Caco-2 (cell line): ENCODE measurements at places on chromosomes 11 and 22. TPM values are rescaled to one million over a fixed set of nuclear protein-coding genes. Genes with fewer than 3 reads are reported as not detected.

OR4A16 gene
- not detected in 2 replicates for total RNA-seq

ST13 gene
- 364 and 385 TPM in 2 replicates for total RNA-seq

FAM227A gene
- 0.73 and 2.2 TPM in 2 replicates for total RNA-seq

CASP1 gene
- total RNA-seq, result 0.86 and 1.4 TPM in 2 replicates

LSP1 gene
- total RNA-seq, result 1.5 TPM in 1 of 2 replicates, not detected in the other

FLRT1 gene
- 0.14 and 0.39 TPM in 2 replicates for total RNA-seq

GTF2H1 gene
- 63.0 and 72.0 TPM in 2 replicates for total RNA-seq

- DNase-seq, result peak; percentile 73
These were observed 165.1 kb downstream of the DBX1 start for GRCh38 chr11:19995145-19995544.

DNA sequence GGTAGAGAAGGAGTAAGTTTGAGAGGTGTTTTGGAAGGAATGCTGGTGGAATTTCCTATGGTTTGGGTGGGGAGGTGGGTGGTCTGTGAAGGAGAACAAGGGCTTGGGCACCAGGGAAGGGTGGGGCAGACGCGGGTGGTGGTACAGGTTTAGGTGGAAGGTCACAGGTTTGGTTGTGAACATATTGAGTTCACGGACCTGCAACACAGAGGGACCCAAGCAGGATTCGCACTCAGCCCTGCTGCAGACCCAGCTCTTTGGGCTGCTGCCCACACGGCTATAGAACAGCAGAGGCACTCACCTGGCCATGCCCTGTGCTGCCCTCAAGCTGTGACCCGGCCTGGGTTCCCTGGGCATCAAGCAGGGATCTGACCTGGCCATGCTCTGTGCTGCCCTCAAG lies 33.5 kb upstream of the EMID1 start:
- DNase-seq, result no peak

GRCh38 chr22:26050079-26050478 lies 119.2 kb upstream of the SEZ6L start:
- DNase-seq, result no peak

DNA sequence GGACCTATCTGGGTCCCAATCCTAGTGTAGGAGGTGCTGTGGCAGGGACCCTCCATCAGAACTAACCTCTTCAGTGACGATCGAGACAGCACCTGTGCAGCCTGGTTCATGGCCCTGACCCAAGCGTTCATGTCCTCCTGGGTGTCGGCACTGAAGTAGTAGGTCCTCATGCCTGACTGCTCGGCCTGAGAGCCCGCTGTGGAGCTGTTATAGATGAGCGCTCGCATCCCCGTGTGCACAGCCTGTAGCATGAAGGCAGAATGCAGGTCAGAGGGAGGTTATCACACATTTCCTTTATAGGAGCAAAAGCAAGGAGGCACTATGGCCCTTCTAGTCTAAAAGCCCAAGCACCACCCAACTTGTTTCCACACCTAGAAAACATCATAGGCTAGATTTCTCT lies 103.0 kb downstream of the C11orf58 start:
- DNase-seq, result no peak

- no peak for DNase-seq
These were observed 515.6 kb upstream of the CCDC90B start for GRCh38 chr11:83801799-83802198.

GRCh38 chr11:125235071-125235471 lies 70.5 kb downstream of the PKNOX2 start:
- no peak for DNase-seq

- peak; percentile 75 for DNase-seq
These were observed 51.6 kb upstream of the BARX2 start for GRCh38 chr11:129323896-129324502.

DNA sequence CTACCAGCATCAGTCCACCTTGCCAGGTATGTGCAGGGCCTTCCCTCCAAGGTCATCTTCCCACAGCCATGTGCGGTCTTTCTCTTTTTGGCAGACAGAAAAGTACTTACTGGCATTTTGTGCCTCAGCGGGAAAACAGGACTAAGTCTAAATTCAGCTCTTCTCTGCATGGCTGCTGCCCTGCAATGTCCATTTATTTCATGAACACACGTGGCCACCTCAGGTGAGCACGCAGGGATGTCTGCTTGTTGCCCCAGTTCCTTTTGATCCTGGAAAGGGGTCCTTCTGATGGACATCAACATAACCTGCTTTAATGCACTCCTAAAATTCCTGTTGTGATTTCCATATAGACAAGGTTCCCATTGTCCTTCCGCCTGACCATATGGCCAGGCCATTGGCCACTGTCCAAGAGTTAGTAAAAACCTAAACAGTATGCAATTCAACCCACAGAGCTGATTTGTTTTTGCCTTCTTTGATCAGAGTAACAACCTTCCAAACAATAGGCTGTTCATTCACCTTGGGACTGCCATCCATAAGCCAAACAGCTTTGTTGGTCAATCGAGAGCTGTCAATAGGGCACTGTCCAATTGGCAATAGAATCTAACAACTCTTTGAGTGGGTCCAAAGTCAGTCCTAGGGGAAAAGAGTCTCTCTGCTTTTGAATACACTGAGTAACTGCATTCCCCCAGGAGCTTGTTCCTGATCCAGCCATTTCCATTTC lies 5.9 kb downstream of the TREH start:
- no peak for DNase-seq

DNA sequence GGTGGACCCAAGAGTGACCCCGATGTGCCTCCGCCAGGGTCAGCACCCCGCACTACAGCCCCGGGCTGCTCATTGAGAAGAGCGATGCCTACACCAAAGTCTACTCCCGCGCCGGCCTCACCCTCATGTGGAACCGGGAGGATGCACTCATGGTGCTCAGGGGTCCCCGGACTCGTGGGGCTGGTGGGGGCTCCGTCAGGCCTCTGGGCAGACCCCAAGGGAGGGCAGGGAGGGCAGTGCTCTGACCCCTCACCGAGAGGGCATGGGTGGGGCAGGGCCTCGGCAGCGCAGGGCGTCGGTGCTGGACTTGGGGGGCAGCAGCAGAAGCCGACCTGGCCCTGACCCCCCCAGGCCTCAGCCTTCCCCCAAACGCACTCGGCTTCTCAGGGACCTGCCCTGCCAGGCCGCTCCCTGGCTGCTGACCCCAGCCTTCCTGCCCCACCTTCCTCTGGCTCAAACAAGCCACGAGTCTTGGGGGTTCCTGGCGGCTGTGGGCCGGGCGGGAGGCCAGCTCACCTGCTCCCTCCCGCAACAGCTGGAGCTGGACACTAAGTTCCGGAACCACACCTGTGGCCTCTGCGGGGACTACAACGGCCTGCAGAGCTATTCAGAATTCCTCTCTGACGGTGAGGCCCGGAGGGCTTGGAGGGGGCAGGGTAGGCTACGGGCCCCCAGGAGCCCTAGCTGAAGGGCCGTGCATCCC lies 2.9 kb downstream of the MUC2 start:
- DNase-seq, result no peak

DNA sequence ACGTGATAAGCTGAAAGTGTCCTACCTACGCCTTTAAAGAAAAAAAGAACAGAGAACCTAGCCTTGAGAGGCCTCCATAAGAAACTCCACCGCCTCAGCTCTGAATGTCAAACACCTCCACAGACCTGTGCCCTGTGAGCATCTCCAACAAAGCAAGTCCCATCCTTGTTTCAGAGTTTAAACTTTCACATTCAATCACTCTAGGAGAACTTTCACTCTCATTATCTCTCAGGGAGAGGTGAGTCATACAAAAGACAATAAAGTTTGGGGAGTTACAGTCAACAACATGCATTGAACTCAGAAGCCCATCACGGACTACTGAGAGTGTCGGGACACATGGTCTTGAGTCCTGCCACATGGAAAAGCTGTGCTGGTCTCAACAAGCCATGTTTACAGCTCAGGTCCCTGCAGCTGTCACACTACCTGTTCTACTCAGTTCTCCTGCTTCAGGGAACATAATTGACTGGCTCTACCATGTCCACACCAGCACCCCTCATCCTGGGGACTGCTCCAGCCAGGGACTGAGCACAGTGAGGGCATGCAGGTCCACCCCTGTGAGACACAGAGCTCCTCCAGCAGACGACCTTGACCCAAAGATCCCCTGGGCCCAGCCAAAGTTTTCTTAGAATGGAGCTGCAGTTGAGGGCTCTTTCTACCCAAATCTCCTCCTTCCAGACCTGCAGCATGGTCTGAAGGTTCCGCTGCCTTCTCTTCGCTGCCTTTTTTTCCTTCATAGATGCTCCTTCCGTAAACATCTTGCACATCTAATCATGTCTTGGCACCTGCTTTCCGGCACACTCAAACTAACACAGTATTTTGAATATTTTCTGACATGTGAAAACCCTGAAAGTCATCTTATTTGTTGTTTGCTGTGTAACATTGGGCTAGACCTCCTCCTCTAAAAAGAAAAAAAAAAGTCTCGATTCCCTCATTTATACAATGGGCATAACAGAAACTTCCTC lies 114.9 kb downstream of the ETS1 start:
- no peak for DNase-seq

GRCh38 chr11:16034074-16034473 lies 322.3 kb downstream of the SOX6 start:
- DNase-seq, result no peak

GRCh38 chr22:25165785-25166184 lies 33.9 kb upstream of the CRYBB3 start:
- no peak for DNase-seq

DNA sequence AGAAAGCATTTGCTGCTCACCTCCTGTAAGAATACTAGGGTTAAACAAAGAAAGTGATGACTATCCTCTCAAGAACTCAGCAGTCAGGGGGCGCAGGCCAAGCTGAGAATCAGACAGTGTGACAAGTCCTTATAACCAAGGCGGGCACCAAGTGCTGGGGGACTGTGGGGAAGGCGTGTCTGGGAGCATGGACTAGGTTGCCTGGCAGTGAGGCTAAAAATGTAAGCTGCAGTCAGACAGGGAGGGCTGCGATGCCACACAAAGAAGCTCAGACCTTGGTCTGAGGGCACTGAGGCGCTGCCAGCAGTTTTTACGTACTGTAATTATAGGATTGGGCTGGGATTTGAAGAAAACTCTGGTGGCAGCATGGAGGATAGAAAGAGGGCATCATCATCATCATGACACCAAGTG lies 73.7 kb downstream of the FLI1 start:
- no peak for DNase-seq

- no peak for DNase-seq
These were observed 8.3 kb downstream of the CDON start for GRCh38 chr11:126054408-126054807.

GRCh38 chr22:21659864-21660525 lies 5.8 kb upstream of the PPIL2 start:
- DNase-seq, result no peak

DNA sequence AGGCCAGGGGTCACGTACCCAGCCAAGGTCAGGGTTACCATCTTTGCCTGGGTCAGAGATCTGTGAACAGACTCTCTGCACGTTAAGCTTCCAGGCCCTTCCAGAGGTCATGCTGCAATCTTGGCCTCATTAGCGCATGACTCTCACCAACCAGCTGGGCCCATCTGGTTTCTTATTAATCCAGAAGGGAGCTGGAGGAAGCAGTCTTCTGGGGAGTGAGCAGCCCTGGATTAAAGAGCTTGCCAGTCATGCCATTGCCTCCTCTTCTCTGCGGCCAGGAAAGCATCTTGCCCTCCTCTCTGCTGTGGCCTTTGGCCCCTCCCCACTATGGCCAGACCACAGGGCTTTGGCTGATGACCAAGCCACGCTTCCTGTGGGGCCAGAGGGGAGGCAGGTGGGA lies 57.4 kb downstream of the CHST1 start:
- DNase-seq, result no peak

DNA sequence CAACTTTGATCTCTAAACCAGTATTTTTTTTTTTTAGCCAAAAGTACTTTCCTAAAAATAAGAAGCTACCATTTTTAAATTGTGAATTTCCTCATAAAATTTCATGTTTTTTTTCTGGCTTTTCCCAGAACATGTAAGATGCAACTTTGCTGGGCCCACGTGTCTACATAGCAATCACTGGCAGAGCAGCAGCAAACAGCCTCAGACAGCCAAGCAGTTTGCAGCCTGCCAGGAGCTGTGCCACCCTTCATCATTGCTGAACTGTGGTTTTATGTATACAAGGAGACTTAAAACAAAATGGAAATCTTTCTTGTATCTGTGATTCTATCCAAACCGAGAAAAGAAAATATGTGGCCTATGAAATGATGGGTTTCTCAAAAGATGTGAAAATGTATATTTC lies 110.2 kb downstream of the GRIA4 start:
- no peak for DNase-seq
